Suprapubic skin (tissue), 4 donors: ENCODE measurements at places on chromosomes 1 and 21. TPM values are rescaled to one million over a fixed set of nuclear protein-coding genes. Genes with fewer than 3 reads are reported as not detected.

DNA sequence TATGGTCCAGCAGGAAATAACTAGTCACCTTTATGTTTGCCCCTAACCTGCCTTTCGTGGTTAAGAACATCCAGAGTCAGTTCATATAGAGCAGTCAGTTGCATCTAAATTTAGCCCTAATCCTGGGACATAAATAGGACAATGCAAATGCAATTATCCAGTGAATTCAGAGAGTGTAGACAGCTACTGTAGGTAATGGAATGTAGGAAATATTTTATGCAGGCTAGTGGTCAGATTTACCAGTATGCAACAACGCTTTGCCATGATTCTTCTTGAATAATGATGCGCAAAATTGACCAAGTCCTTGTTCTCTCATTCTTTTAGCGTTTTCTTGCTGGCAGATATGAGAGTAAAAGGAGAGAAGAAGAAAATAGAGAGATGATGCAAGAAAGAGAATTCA is 165.4 kb downstream of the LMX1A start:
- DNase-seq, result no peak

- no peak for DNase-seq
Measured at GRCh38 chr1:90262791-90263190, 267.9 kb downstream of the ZNF326 start.

DNA sequence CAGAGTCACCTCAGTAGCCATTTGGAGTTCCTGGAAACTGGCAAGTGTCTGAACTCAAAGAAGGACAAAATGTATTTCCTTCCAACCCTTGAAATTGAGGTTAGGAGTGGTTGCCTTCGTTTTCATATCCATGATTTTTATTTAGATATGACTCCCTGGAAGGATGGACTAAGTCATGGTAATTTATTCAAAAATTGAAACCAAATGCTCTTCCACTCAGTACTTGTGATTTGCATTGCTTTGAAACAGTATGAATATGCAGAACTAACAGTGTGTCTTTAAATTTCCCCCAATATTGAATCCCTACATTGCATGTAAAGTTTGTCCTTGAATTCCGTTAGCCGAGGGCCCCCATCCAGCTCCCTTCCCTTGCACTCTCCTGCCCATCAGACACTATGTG is 112.1 kb upstream of the DNAH14 start:
- DNase-seq, result no peak

DNA sequence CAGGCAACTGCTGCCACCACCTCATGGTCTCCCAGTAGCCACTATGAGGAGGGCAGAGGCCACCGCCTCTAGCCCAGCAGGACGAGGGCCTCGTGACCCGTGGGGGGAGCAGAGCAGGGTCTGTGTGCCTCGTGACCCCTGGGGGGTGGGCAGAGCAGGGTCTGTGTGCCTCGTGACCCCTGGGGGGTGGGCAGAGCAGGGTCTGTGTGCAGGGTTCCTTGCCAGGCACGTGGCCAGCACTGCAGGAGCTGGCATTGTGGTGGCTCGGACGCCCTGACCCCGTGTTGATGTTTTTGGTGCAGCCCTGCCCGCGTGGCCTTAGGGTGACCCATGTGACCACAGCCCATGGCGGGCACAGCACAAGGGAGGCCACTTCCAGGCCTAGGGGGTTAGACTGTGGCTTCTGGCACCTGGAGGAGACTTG is 52.8 kb downstream of the SLX9 start:
- DNase-seq, result no peak

DNA sequence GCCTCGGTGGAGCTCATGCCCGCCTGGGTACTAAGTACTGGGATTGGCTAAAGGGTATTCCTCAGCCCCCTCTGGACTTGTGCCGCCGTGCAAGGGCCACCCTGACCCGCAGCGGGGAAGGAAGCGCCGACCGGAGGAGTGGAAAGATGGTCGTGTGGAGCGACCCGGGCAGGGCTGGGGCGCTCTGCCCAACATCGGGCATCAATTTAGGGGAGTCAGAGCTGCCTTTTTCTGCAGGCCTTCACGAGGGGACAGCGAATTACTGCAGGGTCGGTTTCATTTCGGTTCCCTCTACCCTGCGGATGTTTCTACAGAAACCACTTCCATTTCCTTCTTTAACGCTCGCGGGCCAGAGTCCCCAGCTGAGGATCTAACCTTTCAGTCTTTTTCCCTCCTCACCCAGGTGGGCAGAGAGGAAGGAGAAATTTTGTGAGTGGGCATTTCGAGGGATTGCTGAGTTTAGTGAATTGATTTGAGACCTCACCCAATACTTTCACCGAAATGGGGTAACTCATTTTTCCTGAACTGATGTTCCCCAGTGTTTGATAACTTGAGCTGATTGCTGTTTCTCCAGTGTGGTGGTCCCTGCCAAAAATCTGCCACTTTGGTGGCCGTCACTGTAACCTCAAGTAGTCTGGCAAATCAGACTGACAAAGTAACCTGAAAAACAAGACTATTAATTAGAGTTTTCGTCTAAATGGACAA is 1.1 kb downstream of the TOR1AIP1 start:
- DNase-seq, result no peak

DNA sequence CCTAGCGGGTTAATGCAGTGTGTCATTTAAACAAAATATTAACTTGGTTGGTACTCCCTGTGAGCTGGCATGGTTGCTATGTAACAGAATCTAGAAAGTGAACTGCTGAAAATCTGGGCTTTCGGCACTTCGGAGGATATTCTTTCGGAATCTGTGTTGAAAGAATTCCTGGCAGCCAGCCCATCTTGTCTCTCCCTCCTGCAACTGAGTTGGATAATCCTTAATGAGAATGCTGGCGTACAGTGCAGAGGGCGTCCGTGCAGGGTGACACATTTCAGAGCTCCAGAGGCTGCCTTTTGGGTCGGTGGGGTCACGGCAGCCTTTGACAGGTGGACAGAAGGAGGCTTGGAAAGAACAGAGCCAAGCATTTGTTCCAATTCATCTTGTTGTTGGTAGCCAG is 3.7 kb downstream of the KAZN start:
- peak; percentile 85 for DNase-seq

Gene RGS8
- not detected for total RNA-seq

Gene SYT6
- total RNA-seq, result 0.23 TPM

Gene KCTD3
- 50.2 TPM for total RNA-seq

Gene S100B
- 16.5 TPM for total RNA-seq

Gene CLDN14
- total RNA-seq, result not detected
